ENCODE measurements at places on chromosomes 2 and 18.

- no peak for DNase-seq
These were observed 56.9 kb downstream of the WDR75 start for GRCh38 chr2:189498205-189498604.

DNA sequence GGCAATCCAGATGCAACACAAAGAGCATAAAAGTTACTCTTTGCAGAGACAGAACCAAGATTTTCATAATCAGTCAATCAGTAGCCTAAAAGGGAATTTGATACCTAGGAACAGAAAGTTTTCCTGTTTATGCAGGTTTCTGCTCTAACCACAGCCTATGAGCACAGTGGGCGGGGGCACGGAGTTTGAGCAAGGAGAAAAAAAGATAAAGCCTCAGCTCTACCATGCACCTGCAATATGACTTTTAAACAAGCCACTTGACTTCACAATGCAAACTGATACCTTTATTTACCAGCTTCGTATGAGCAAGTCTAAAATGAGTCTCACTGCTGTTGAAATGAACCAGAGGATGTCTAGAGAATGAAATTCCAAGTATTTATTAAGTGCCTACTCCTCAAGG lies 5.6 kb upstream of the LRATD1 start:
- DNase-seq, result no peak

- peak; percentile 34 for DNase-seq
These were observed 25.4 kb upstream of the SLC66A3 start for GRCh38 chr2:11129598-11130449.

DNA sequence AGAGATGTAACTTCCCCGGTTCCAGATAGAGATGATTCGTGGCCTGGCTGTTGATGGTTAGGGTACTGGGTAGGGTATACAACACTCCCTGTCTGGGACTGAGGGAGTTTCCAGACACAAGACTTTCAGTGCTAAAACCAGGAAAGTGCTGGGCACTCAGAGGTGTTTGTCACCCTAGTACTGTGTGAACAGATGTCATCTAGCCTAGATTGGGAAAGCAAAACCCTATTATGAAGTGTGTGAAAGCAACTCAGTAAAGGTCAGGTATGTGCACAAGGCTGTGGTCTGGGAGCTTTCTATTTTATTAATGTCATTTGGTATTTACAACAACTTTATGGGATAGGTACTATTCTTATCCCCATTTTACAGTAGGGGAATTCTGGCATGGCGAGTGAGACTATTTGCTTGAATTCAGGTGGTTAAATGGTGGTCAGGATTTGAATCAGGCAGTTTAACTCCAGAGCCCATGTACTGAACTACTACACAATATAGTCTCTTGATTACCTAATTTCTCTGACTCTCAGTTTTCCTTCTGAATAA lies 2.6 kb downstream of the BZW1 start:
- peak; percentile 32 for DNase-seq

GRCh38 chr2:199341123-199341522 lies 116.6 kb downstream of the SATB2 start:
- no peak for DNase-seq

- DNase-seq, result no peak
These were observed 2.3 kb upstream of the BCL11A start for GRCh38 chr2:60555783-60556139.

DNA sequence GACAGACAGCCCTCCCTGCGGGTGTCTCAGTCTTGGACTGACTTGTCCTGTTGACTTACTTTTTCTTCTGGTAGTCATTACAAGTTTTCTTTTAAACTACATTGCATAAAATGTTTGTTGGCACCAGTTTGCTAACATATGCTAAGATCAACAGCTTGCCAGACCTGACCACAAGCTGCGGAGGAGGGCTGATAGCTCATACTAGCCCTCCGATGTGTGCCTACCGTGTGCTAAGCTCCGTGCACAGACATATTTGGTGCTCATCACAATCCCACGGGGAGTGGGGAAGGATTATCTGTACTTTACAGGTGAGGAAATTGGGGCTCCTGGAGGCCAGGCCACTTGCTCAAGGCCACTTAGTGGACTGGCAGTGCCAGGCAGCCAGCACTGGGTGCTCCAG lies 72.8 kb upstream of the YPEL5 start:
- DNase-seq, result no peak

DNA sequence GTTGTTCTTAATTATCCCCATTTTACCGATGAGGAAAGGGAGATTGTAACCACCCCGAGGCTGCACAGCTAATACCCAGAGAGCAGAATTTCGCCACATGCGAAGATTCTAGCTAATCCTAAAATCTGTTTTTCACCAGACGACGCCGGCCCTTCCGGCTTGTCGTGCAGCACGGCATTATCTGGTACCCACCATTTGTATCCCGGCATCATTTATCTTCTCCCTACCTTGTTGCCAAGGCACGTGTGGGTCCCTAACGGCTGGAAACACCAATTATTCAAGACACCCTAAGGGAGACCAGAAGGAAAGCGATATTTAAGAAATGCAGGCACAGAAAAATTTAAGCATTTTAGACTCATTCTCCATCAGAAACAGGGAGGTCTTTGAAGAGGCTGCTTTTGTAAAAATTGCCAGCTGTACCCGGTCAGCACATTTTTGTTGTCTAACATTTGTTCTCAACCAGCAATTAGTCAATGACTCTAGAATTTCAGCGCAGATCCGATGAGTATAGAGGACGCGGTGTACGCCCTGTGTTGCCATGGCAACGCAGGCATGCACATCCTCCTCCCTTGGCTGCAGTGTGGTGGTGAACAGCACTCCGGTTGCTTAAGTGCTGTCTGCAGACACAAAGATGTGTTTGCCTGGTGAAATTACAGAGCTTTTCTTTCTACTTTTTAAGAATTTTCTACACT lies 111.6 kb downstream of the AGAP1 start:
- DNase-seq, result no peak

DNA sequence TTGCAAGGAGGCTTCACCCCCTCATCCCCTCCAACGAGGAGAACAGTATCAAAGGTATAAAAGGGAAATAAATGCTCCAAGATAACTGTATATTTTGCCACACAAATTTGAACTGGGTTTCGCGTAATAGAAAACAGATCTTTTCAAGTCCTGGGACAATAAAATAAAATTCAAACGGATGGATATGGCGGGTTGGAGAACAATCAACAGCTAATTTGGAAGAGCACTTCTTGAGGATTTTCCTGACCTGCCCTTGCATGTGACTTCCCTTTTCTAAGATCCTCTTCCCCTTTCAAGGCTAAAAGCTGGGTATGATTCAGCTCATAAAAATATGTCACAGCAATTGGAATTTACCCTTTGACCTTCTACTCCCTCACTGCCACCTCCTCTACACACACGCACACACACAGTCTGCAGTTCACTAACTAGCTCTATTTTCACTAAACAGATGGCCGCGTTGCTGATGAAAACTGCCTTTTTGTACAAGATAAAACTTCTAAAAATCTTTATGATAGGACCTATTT lies 386.9 kb downstream of the FIGN start:
- DNase-seq, result no peak

DNA sequence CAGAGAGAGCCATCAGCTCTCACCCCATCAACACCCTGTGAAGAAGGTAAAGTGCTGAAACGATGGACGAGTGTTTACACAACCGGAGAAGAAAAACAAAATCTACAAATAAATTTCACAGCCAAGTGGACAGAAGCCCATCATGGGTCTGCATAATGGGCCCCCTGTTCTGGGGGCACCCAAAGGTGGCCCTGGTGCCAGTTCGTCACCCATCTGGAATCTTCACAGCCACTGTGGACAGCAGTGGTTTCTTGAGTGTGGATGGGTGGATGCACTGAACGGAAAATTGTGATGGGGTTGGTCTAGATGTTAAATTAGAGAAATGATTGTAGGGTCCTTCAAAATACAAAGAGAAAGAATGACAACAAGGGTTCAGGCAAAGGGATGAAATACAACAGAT lies 38.8 kb downstream of the ANKMY1 start:
- DNase-seq, result no peak

GRCh38 chr2:236642125-236642524 lies 72.5 kb downstream of the ACKR3 start:
- DNase-seq, result no peak

DNA sequence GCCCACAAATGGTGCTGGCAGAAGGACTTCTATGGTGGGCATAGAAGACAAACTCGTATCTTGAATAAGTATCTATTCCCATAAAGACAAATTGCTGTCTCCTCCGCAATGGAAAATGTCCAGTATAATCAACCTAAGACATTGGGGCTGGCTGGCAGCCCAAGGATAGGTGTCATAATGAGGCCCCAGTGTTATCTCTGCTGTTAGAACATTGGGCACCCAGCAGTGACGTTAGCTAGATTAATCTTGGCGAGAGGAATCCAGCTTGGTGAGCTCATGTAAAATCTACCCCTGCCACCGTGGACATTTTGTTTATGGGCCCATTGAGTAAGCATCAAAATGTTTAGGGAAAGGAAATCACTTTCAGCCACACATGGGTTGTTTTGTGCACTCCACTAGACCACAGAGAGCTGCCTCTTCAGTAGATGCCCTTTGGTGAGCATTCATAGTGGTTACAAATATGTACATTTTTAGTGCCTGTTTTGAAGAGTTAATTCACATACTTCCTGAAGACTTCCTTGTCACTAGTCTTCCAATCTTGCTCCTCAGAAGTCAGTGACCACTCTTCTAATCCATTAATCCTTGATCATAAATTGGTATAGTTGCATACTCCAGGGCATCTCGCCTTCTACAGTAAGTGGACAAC lies 48.2 kb upstream of the KDM3A start:
- DNase-seq, result no peak

- DNase-seq, result no peak
These were observed 245.2 kb downstream of the CDCA7 start for GRCh38 chr2:173599821-173600359.

- no peak for DNase-seq
These were observed 79.6 kb downstream of the RAB31 start for GRCh38 chr18:9787712-9788111.

DNA sequence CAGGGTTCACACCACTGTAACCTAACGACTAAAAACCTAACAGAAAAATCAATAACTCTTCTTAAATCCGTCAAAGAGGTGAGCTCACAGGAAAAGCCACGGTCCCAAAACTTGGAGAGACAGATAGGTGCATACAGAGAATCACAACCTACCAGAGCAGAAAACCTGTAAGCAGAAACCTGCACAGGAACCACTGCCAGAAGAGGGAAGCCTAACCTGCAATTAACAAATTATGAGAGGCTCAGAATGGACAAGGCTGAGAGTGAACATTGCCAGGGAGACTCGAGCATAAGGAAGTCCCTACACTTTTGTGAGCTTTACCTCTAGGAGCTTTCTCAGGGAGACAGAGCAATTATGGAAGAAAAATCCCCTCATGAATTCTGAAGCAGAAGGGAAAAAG lies 156.2 kb upstream of the NETO1 start:
- no peak for DNase-seq

- peak; percentile 51 for DNase-seq
These were observed 621.1 kb upstream of the FANCL start for GRCh38 chr2:58862244-58862643.

- DNase-seq, result no peak
These were observed 114.7 kb downstream of the MTX2 start for GRCh38 chr2:176383836-176384442.

- DNase-seq, result no peak
These were observed 228.9 kb downstream of the ANKRD30B start for GRCh38 chr18:14976736-14977430.

GRCh38 chr2:86821306-86821705 lies 30.6 kb upstream of the CD8A start:
- DNase-seq, result no peak

GRCh38 chr2:170208967-170209366 lies 31.0 kb downstream of the MYO3B start:
- no peak for DNase-seq

- no peak for DNase-seq
These were observed 45.5 kb upstream of the INPP4A start for GRCh38 chr2:98399140-98399539.

- DNase-seq, result no peak
These were observed 245.0 kb downstream of the PTGR3 start for GRCh38 chr18:74963820-74964446.

GRCh38 chr2:128154225-128154624 lies 63.2 kb downstream of the UGGT1 start:
- DNase-seq, result no peak

DNA sequence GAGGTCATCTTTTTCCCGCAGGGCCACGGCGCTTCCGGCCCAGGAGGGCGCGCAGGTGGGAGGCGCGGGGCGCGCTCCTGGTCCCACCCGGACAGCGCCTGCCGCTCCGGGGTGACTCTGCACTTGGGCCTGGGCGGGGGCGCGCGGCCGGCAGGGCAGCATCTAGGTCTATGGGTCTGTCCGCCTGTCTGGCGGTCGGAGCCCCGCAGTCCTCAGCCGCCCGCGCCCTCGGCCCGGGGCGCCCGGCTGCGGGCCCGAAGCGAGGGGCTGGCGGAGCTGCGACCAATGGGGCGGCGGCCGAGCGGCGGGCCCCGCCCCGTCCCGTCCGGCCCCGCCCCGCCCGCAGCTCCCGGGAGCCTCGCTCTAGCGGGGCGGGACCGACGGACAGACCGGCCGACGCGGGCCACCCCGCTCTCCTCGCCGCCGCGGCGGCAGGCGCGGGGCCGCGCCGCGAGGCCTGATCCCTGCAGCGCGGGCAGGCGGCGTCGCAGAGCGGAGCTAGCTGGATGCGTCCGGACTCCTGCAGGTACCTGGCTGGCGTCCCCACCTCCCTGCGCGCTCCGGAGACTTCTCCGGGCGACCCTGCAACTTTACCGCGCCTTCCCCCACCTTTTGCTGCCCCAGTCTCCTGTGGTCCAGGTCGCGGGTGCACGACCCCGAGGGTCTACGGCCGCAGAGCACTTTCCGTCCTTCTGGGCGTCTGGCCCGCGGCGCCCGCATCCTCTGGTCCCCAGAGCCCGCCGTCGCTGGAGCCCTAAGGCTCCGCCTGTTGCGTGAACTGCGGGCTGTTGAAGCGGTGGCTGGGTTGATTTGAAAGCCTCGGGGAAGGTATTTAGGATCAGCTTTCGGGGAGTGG lies at the start of gene KCNS3:
Gene KCNS3, plus strand, starts transcription at position 387 of the 856 bp plus-strand sequence. CDS start 52,342 bp downstream, outside the sequence.
- DNase-seq, result peak; percentile 8

DNA sequence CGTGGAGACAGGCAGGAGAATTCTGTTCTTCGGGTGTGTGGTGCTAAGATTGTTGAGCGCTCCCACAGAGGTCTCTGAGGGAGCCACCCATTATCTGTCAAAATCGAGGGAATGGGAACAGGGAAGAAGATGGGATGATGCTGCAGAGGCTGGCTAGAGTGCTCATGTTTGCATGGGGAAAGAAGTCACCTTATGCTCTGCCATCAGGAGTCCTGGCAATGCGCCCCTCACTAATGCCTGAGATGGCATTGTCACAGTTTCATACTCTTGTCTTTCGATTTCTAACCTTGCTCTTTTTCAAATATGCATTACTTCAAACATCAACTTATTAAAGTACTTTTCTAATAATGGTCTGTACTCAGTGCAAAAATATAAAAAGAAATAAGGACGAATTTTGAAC lies 463.3 kb upstream of the CELF4 start:
- DNase-seq, result no peak

- DNase-seq, result no peak
These were observed 443.3 kb upstream of the MEIS1 start for GRCh38 chr2:65991381-65992197.

Measured in stimulated activated naive B cell treated with anti-CD40 and anti-IgM and Interleukin-4, amounts not matched to agents 10 μg/mL and 1 μg/mL and 100 μg/mL, for 72 hours (primary cell).